ENCODE measurements at places on chromosomes 2 and 18.

- no peak for DNase-seq
These were observed 12.2 kb downstream of the DOK1 start for GRCh38 chr2:74566754-74567085.

GRCh38 chr18:845152-845819, 33.2 kb upstream of the YES1 start:
- DNase-seq: no peak

- no peak for DNase-seq
These were observed 341.3 kb downstream of the TGIF1 start for GRCh38 chr18:3791238-3791637.

GRCh38 chr2:209960045-209960444, 42.4 kb upstream of the RPE start:
- DNase-seq: no peak

GRCh38 chr2:11631462-11631861, 38.5 kb downstream of the NTSR2 start:
- no peak for DNase-seq

GRCh38 chr2:231667496-231667895, 40.8 kb upstream of the PTMA start:
- no peak for DNase-seq
